ENCODE measurements at places on chromosomes 11 and 22.

DNA sequence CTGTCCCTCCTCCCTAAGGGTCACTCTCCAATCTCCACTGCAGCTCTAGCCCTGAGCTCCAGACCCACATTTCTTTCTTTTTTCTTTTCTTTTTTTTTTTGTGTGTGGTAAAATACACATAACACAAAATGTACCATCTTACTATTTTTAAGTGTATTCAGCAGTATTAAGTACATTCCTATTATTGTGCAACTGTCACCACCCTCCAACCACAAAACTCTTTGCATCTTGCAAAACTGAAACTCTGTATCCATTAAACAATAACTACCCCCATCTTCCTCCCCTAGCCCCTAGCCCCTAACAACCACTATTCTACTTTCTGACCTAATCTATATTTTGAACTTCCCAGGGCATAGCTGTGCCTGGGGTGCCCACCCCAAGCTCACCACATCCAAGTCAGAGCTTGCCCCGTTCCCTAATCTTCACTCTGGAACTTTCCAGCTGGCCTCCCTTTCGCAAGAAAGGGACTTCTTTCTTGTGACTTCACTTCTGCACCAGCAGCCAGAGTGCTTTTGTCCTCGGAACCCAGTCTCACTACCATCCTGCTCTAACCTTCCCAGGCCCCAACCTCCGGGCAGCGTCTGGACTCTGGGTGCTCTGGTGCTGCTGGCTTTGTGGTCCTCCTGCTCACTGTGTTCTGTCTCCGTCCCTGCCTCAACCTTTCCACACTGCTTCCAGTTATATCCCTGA, 30.7 kb downstream of the PARVG start:
- no peak for DNase-seq

DNA sequence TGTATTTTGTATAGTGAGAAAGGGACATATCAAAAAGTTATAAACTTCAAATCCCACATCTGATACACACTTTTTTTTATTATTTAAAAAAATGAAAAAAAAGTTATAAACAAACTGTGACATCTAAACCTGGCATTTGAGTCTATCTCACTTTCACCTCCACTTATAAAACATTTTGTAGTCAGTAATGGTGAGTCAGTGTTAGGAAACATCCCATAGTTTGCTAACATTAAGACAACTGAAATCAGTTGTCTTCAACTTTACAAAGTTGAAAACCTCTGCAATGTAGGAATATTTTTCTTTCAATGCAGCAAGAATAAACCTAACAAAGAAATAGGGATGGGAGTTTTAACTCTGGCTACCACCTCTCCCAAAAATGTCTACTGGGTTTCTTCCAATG, 47.7 kb downstream of the SLC35F2 start:
- no peak for DNase-seq

DNA sequence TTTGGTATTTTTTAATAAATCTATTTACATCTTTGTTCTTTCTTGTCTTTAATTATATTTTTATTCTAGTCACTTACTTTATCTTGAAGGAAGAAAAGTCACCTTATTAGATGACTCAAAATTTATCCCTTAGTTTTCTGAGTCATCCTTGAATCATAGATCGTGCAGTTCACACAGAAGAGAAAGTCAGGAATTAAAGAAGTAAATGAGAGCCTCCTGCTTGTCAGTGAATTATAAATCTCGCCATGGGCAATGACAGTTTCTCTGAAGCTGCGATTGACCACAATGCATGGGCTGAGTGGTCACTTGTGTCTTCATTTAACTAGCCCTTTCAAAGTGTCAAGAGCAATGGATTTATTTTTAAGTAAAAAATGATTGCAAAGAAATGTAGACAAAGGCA, 91.2 kb downstream of the LUZP2 start:
- DNase-seq, result no peak

DNA sequence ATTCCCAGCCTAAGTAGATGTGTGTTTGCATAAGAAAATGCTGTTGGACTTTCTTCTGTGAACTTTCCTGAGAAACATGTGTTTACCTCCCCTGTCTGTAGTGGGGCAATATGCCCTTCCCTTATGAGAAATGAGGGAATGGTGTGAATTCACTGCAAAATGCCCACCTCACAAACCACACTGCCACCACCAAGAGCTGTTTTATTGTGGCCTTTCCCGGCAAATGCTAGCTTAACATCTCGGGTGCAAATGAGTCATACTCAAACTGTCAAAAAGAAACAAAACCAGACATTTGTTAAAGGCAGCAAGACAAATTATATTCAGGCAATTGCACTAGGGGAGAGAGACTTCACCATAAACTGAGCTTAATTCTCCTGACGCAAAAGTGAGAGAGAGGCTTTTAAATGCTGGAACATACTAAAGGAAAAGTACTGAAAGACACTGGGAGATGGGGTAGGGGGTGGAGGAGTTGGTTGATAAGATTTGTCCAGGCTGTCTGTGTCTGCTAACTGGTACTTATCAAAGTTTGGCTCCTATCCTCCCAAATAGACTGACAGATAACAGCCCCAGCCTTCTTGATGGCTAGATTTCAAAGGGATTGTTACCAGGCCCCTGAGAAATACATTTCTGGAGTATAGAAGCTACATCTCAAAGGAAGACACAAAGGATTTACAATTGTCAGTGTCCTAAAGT, 70.9 kb upstream of the OR5AK2 start:
- DNase-seq, result no peak

GRCh38 chr22:20852503-20852902, 6.1 kb downstream of the PI4KA start:
- DNase-seq, result no peak

GRCh38 chr11:19595840-19596751, 116.5 kb upstream of the NAV2 start:
- no peak for DNase-seq

GRCh38 chr11:92632495-92632894, 337.0 kb upstream of the MTNR1B start:
- no peak for DNase-seq

GRCh38 chr22:40728731-40729189, 49.5 kb downstream of the MCHR1 start:
- peak; percentile 67 for DNase-seq

GRCh38 chr11:60378354-60378753, at the start of gene MS4A7:
MS4A7 (plus strand) TSS chr11:60378532; CDS start chr11:60383142, 4,610 bp downstream.
- peak; percentile 79 for DNase-seq

- DNase-seq, result no peak
Measured at GRCh38 chr11:69208190-69209037, 52.7 kb downstream of the SMIM38 start.

GRCh38 chr11:133198438-133198837, 333.9 kb downstream of the OPCML start:
- DNase-seq, result no peak

DNA sequence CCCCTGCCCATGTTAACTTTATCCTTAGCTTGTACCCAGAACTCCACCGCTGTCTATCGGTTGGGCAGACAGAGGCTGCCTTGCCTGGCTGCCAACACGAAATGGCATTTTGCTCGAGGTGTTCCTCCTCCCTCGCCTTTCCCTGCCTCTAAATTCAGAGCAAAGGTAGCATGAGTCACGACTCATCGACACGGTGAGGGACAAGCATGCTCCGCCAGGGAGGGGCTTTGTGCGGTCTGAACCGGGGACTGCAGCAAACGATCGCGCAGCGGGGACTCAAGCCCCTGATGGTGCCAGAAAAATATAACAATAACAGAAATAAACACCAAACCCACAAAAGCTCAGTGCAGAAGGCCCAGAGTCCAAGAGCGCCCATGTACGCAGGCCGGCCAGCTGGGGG, 52.3 kb downstream of the RTL6 start:
- no peak for DNase-seq

- DNase-seq, result no peak
Measured at GRCh38 chr11:130409594-130410388, 18.6 kb downstream of the ADAMTS8 start.

DNA sequence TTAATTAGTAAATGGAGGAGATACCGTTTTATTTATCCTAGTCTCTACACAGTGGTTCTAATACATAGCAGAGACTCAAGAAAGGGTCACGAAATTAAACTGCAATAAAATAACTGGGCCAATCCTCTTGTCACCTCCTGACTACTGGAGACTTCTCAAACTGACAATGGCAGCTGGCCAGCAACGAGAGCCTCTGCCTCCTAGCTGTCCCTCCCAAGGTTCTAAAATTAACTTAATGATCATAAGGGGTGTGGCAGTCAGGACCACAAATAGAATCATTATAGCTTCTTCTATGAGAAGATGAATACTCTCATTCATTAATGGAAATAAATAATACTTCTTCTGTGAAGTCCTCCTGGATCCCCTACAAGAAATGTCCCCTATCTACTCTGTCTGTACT, 63.8 kb upstream of the APOA1 start:
- no peak for DNase-seq

- DNase-seq, result no peak
Measured at GRCh38 chr11:23359297-23359696, 499.0 kb upstream of the CCDC179 start.

DNA sequence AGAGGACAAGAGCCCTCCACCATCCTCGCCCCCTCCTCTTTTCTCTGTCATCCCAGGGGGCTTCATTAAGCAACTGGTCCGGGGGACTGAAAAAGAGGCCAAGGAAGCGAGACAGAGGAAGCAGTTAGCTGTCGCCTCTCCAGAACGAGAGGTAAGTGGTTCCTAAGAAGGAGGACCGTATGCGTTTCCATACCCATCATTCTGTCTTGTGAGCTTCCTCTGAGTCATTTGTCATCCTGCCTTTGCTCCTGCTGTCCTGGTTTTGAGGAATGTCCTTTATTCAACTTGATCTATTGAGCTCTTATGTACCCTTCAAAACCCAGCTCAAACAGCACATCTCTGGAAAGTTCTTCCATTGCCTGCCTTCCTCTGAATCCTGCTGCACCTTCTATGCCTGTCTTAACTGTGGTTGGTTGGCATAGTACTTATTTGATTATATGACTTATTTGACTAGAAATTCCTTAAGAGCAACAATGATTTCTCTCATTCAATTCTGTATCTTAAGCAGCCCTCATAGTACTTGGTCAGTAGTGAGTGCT, 21.3 kb downstream of the MYO18B start:
- DNase-seq, result no peak

- no peak for DNase-seq
Measured at GRCh38 chr22:47155131-47155885, 392.9 kb downstream of the TBC1D22A start.

GRCh38 chr11:108880510-108880909, 215.6 kb downstream of the DDX10 start:
- DNase-seq, result no peak

GRCh38 chr11:70671611-70672010, 273.3 kb downstream of the CTTN start:
- DNase-seq, result no peak

DNA sequence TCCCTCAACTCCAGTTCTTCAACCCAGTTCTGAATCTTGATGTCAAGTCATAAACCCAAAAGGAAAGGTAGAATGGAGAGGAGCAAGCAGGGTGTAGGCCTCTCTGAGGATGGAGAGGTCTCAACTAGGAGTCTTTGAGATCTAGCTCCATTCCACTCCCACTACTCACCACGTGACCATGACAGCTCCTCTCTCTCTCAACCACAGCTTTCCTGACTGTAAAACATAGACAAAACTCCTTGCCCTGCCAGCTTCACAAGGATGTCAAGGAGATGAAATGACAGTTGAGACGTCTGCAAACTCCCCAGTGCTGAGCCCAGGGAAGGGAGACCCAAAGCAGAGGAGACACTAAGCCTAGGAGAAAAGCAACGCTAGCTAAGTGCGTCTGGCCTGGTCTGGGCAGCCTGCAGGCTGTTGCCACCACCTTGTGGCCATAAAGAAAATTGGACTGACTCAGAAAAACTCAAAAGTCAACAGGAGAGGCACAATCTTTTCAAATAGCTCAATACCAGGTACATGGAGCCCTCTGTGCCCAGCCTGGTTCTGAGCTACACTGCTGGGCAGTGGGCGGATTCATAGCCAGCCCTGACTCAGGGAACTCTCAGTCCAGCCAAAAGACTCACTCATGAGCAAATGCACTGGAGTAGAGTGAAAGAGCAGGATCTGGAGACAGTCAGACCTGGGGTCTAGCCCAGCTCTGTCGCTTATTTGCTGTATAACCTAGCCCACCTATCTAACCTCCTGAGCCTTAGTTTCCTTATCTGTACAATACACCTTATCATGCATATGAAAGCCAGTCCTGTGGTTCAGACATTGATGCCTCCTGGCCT, 3.4 kb downstream of the CLPB start:
- DNase-seq, result peak; percentile 45

DNA sequence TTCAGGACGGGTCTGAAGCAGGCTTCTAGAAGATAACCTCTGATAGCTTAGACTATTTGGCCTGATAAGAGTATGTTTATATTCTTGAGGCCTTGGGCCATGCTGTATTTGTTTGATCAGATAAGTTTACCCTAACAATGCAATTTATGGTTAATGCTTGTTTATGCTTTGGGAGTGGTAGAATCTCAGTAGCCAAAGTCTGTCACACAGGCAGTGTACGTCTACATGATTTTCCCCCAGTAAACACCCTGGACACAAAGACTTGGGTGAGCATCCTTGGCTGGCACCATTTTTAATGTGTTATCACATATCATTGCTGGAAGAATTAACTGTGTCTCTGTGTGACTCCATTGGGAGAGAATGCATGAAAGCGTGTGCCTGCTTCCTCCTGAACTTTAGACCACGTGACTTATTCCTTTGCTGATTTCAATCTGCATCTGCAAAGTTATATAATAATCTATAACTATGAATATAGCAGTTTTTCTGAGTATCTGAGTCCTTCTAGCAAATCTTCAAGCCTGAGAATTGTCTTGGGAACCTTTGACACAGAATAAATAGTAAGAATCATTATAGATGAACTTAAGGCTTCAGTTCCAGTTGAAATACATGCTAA, 172.4 kb downstream of the CASP12 start:
- DNase-seq, result no peak

DNA sequence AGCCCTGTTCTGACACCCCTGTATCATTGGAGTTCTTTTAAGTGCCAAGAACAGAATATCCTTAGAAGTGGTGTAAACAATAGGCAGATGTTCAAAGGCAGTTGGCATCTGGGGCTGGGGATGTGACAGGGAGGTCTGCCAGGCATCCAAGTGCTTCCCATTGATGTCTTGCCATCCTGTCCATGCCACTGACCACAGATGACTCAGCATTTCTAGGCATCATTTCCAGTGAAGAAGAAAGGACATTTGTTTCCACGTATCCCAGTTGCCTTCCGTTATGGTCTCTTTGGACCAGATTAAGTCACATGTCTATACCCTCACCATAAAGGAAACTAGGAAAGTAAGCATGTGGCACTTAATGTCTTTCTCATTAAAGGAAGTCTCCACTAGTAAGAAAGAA, 76.7 kb upstream of the BARX2 start:
- no peak for DNase-seq

DNA sequence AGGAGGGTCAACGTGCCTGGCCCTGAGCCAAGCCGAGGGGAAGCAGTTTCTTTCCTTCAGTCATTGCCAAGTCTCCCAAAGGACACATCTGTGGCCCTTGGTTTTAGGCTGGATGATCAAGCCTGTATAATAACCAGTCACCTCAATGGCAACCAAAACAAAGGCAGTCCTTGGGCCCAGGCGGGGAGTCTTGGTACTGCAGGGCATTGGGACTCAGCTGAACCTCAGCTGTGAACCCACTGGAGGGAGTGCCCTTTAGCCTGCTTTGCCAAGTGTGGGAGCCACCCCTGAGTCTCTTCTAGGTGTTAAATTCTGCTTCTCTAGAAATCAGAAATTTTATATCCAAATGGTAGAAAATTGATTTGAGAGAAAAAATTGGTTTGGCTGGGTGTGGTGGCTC, 36.9 kb downstream of the CPT1A start:
- DNase-seq, result no peak
